Fibroblast of lung (primary cell): ENCODE measurements at places on chromosomes 11 and 22. TPM values are rescaled to one million over a fixed set of nuclear protein-coding genes. Genes with fewer than 3 reads are reported as not detected.

The GGTLC3 gene
- total RNA-seq: not detected in 2 replicates

The F2 gene
- total RNA-seq: not detected in 2 replicates

The SAA1 gene
- total RNA-seq: not detected in 2 replicates

GRCh38 chr11:17412488-17413180 is 24.2 kb upstream of the KCNJ11 start:
- no peak for DNase-seq

DNA sequence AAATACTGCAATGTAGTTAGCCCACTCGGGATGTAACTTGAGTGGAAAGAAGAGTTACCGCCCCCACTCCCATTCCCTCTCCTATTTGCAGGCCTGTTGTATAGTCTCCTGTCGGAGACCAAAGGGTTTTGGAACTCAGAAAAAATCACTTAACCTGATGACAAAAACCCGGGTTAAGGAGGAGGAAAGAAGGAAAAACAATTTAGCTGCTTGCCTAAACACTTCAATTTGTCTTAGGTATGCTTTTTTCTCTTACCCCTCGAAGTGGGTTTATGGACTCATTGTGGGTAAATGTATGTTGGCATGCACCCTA is 2.2 kb downstream of the YAP1 start:
- peak; percentile 52 for DNase-seq

DNA sequence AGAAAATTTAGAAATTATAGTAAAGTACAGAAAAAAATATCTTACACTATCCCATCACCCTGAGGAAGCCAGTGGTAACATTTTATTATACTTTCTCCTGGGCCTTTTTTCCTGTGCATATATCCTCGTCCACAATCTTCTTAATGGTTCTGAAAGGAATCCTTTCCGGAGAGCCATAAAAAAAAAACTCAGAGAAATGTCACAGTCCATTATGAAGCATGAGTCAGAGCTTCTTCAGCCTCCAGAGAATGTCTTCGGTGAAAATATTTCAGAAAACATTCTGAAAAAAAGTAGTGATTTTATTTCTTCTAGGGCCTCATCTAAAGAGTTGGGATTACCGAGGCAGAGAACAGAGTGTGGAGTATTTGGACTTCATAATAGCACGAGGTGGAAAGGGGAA is 163.4 kb downstream of the INSC start:
- DNase-seq: peak; percentile 4
